SJCRH30 (cell line): ENCODE measurements at places on chromosomes 3 and 15. TPM values are rescaled to one million over a fixed set of nuclear protein-coding genes. Genes with fewer than 3 reads are reported as not detected.

DNA sequence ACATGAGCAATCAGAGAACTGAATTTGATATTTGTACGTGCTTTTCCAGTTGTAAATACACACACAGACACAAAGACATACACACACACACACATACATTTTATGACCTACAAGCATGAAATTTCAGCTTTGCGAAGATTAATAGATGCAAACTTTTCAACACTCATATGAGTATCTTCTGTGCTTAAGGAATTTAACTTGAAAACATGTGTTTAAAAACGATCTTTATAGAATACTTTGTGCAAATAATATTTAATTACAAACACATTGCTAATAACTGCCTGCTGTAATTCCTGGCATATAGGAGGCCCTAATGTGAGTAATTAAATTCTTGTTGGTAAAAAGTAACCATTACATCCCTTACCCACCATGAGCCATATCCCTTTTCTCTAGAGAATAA lies 107.7 kb upstream of the PLSCR5 start:
- no peak for DNase-seq

GRCh38 chr3:160134964-160135363 lies 90.3 kb upstream of the C3orf80 start:
- DNase-seq, result no peak

- no peak for DNase-seq
Observed at GRCh38 chr3:188169830-188170455, 16.0 kb downstream of the LPP start.

LTK gene
- total RNA-seq, result 4.7 and 4.9 TPM in 2 replicates

CCDC80 gene
- total RNA-seq, result 14.5 and 18.0 TPM in 2 replicates
